ENCODE measurements at places on chromosomes 5 and 9. TPM values are rescaled to one million over a fixed set of nuclear protein-coding genes. Genes with fewer than 3 reads are reported as not detected.

GRCh38 chr9:97992219-97992618, 9.1 kb downstream of the ANP32B start:
- DNase-seq = no peak

DNA sequence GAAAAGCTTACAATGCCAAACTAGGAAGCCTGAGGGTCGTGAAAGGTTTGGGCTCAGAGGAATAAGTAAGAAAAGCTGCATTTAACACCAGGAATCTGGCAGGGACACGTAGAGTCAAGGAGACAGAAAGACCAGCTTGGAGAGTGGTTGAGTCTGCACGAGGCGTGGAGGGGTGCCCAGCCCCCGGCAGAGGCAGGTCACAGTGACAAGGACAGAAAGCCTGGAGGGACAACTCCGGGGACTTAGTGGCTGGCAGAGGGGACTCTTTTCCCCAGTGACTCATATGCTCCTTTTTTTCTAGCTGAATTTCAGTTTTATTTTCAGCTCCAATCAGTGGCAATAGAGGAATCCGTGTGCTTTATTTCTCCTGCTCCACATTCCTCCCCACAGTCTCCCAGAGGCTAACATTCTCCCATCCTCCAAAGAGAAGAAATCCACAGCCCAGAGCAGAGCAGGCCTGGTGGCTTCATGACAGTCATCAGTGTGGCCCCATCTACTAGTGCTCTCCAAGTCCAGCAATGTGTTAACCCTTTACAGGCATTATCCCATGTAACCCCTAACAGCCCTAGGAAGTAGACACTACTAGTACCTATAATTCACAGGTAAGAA, 80.7 kb downstream of the KCNIP1 start:
- DNase-seq = no peak

DNA sequence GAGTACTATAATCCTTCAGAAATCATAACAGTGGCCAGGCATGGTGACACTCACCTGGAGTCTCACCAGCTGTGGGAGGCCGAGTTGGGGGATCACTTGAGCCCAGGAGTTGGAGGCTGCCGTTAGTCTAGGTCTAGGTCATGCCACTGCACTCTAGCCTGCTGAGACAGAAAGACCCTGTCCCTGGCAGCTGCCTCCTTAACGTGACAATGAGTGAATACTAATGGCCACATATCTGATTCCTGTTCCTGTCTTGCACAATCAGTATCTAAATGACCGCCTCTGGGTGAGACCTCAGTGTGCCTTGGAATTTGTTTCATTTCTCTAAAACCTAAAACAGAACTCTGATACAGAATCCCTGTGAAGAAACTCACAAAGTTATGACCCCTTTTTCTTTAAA, 131.0 kb upstream of the DAB2 start:
- DNase-seq = no peak

AGXT2 gene
- total RNA-seq = not detected

ORM2 gene
- not detected for total RNA-seq

OTULINL gene
- total RNA-seq = 0.27 TPM

Data from activated B cell treated with CpG ODN at 0.5 μM for 24 hours (primary cell).